ENCODE measurements at places on chromosomes 7 and 10.

GRCh38 chr10:101816376-101816775 lies 1.9 kb downstream of the OGA start:
- DNase-seq, result no peak

GRCh38 chr10:12214763-12215218 lies 18.8 kb downstream of the CDC123 start:
- DNase-seq, result no peak

GRCh38 chr7:139667377-139667776 lies 110.4 kb downstream of the HIPK2 start:
- no peak for DNase-seq

DNA sequence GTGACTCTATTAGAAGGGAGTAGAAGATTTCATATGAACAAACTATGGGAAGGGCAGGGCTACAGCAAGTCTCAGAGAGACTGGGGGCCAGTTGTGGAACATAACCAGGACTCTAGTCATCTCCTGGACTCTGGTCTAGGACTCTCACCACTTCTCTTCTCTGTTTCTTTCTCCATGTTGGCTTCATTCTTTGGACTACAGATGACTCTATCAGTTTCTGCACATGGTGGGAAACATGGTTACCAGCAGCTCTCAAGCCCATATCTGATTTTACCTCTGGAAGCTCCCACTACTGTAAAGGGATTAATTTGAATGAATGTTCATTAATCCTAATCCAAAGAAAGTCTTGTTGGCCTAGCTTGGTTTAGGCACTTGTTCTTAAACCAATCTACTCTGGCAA lies 84.7 kb downstream of the LRGUK start:
- DNase-seq, result no peak

GRCh38 chr7:130481898-130482297 lies 10.0 kb upstream of the MEST start:
- DNase-seq, result no peak

DNA sequence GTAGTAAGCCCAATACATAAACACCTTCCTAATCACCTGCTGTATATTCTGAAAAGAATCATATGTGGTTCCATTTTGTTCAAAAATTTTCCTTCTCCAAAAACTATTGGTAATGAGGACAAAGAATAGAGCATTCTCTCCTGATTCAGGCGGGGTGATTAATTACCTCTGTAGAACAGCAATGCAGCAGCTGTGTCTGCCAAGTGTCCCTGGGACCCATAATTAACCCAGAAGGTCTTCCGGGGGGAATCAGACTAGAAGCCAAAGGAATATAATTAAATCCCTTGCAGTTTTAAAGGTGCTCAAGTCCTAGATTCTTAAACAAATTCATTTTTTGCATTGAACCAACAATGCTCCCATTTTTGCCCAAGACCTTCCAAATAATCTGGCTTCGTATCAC lies 60.3 kb upstream of the ABLIM1 start:
- no peak for DNase-seq

Measured in stimulated activated CD8-positive, alpha-beta memory T cell treated with anti-CD3 and anti-CD28 coated beads, Interleukin-4, amount 100 ng/mL, for 4 hours (primary cell).